ENCODE measurements at places on chromosomes 1 and 21.

DNA sequence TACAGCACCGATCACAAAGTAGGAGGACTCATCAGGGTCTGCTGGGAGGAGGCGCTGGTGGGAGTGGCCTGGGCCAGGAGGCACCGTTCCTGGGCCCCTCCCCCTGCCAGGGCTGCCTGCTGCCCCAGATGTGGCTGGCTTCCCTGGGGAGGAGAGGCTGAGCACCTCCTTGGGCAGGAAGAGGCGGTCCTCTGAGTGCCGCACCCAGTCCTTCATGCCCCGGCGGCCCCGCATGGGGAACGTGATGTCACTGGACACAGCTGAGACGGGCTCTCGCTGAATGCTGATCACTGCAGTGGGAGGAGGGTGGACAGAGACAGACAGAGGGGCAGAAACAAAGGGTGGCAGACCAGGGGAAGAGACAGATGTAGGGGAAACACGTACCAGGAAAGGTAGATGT is 24.8 kb downstream of the ADGRB2 start:
- no peaks in the 10 kb centered on the region for H3K27me3 ChIP-seq
- no peaks in the 10 kb centered on the region for H3K36me3 ChIP-seq
- H3K4me1 ChIP-seq: peaks cover 24% of the 10 kb centered on the region
- peak overlapping the region; percentile 5 for H3K4me3 ChIP-seq
- H3K27ac ChIP-seq: no peak overlapping the region

- no peak overlapping the region for H3K4me3 ChIP-seq
- no peak for DNase-seq
- peaks cover 29% of the 10 kb centered on the region for H3K27me3 ChIP-seq
- H3K36me3 ChIP-seq: no peaks in the 10 kb centered on the region
- H3K27ac ChIP-seq: no peak overlapping the region
Measured at GRCh38 chr1:242525769-242526168, 1.3 kb upstream of the PLD5 start.

GRCh38 chr1:232643251-232643650 is 13.3 kb upstream of the SIPA1L2 start:
- H3K36me3 ChIP-seq: no peaks in the 10 kb centered on the region
- no peak overlapping the region for H3K27ac ChIP-seq
- no peaks in the 10 kb centered on the region for H3K27me3 ChIP-seq
- H3K4me1 ChIP-seq: no peaks in the 10 kb centered on the region
- no peak overlapping the region for H3K4me3 ChIP-seq
- DNase-seq: no peak

DNA sequence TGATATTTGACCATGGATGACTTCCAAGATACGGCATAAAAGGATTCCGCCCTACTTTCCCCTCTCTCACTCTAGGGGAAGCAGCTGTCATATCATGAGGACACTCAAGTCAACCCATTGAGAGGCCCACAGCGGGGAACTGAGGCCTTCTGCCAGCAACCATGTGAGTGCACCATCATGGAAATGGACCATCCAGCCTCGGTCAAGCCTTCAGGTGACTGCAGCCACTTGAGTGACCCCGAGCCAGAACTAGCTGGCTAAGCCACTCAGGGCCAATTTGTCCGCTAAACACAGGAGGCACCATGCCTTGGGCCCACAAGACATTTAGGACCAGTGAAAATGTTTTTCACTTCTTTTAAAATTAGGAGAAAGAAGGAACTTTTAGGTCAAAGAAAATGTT is 11.1 kb upstream of the GJB5 start:
- no peak overlapping the region for H3K4me3 ChIP-seq
- no peaks in the 10 kb centered on the region for H3K36me3 ChIP-seq
- DNase-seq: no peak
- peaks cover 7% of the 10 kb centered on the region for H3K4me1 ChIP-seq
- H3K27ac ChIP-seq: no peak overlapping the region

DNA sequence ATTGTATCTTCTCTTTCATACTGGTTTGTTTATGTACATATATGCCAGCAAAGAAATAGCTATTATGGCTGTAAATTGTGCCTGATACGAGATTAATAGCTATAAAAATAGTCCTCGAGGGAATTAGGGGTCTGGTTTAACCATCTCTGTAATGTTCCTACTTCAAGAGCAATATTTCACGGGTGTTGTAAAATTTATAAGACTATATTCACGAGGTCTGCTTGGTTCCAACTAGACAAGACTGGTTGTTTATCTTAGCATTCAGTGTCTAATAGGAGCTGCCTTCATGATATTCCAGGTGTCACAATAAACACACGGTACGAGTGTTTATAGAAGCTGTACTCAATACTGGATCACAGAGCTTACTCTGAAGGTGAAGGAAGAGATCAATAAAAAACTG is 389.9 kb downstream of the SIPA1L2 start:
- H3K36me3 ChIP-seq: no peaks in the 10 kb centered on the region
- no peak overlapping the region for H3K27ac ChIP-seq
- peaks cover 2% of the 10 kb centered on the region for H3K27me3 ChIP-seq
- no peak overlapping the region for H3K4me3 ChIP-seq

DNA sequence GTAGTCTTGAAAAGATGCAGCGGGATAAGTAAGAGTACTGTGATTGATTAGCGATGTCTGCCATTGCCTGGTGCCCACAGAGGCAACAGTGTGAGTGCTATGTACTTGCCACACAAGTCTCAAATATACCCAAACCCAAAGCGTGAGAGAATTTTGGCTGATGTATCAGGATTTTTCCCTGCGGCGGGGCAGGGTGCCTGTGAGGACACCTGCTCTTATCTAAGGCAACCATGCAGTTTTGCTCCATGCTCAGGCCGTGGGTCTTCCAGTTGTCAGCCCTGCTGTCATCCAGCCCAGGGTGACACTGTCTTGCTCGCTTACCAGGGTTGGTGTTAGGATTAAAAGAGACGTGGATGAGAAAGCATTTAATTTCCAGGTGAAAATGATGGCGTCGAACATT is 202.7 kb downstream of the PTPRU start:
- no peak overlapping the region for H3K27ac ChIP-seq
- DNase-seq: no peak
- H3K4me3 ChIP-seq: no peak overlapping the region

- H3K27ac ChIP-seq: no peak overlapping the region
- no peak for DNase-seq
- H3K4me3 ChIP-seq: no peak overlapping the region
Measured at GRCh38 chr1:8077120-8077573, 51.0 kb upstream of the ERRFI1 start.

GRCh38 chr1:203327684-203328457 is 22.6 kb downstream of the BTG2 start:
- DNase-seq: peak; percentile 88
- peaks cover 59% of the 10 kb centered on the region for H3K4me1 ChIP-seq
- peak overlapping the region; percentile 66 for H3K4me3 ChIP-seq

- H3K4me3 ChIP-seq: no peak overlapping the region
- H3K36me3 ChIP-seq: no peaks in the 10 kb centered on the region
- peaks cover 11% of the 10 kb centered on the region for H3K27me3 ChIP-seq
- no peak overlapping the region for H3K27ac ChIP-seq
- DNase-seq: no peak
Measured at GRCh38 chr1:158333405-158334155, 2.2 kb upstream of the CD1B start.

GRCh38 chr1:179167418-179167777 is 62.1 kb downstream of the ABL2 start:
- H3K27me3 ChIP-seq: no peaks in the 10 kb centered on the region
- H3K27ac ChIP-seq: no peak overlapping the region
- H3K4me3 ChIP-seq: no peak overlapping the region
- H3K4me1 ChIP-seq: no peaks in the 10 kb centered on the region
- H3K36me3 ChIP-seq: no peaks in the 10 kb centered on the region

DNA sequence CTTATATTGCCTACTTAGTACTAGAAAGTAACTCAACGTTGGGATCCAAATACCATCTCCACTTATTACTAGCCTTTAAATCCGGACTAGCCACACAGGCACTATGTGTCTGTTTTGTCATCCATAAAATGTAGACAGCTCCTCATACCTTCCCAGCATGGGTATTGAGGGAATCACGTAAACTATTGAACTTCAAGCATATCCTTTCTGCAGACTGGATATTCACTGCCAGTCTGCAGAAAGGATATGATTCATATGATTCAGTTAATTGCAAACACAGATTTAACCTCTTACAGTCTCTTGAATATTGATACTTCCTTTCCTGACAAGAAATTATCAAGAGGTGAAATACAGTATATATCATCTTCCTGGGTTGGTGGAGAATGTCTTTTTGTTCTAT is 186.0 kb downstream of the LEPR start:
- no peaks in the 10 kb centered on the region for H3K4me1 ChIP-seq
- H3K4me3 ChIP-seq: no peak overlapping the region
- DNase-seq: no peak
- no peaks in the 10 kb centered on the region for H3K36me3 ChIP-seq
- H3K27me3 ChIP-seq: no peaks in the 10 kb centered on the region

GRCh38 chr1:62809788-62810187 is 25.9 kb downstream of the ATG4C start:
- H3K27ac ChIP-seq: no peak overlapping the region
- DNase-seq: no peak
- no peaks in the 10 kb centered on the region for H3K27me3 ChIP-seq
- H3K36me3 ChIP-seq: peaks cover 8% of the 10 kb centered on the region
- H3K4me1 ChIP-seq: no peaks in the 10 kb centered on the region

DNA sequence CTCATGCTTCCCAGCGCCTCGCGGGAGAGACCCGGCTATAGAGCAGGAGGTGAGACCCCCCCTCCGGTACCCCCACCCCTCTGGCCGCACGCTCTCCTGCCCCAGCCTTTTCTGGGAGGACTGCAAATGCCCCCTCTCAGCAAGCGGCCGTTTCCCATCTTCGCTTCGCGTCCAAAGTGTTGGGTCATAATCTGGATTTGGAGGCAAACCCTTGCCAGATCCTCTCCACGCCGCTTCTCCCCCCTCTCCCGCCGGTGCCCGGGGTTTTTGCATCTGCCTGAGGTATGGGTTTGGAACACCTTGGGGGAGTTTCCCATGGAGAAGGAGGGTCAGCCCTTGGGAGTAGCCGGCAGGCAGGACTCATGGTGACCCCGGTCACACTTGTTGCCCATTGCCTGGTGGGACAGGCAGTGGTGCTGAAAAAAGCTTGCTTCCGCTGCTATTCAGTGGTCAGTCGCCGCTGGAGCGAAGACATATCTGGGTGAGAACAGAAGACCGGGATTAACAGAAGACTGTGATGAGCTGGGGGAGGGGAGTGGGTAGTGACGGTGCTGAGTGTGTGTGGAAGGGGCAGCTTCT is 935 bp downstream of the KCNK2 start:
- H3K36me3 ChIP-seq: no peaks in the 10 kb centered on the region
- DNase-seq: no peak
- H3K27me3 ChIP-seq: peaks cover 50% of the 10 kb centered on the region
- H3K4me1 ChIP-seq: no peaks in the 10 kb centered on the region
- no peak overlapping the region for H3K27ac ChIP-seq

DNA sequence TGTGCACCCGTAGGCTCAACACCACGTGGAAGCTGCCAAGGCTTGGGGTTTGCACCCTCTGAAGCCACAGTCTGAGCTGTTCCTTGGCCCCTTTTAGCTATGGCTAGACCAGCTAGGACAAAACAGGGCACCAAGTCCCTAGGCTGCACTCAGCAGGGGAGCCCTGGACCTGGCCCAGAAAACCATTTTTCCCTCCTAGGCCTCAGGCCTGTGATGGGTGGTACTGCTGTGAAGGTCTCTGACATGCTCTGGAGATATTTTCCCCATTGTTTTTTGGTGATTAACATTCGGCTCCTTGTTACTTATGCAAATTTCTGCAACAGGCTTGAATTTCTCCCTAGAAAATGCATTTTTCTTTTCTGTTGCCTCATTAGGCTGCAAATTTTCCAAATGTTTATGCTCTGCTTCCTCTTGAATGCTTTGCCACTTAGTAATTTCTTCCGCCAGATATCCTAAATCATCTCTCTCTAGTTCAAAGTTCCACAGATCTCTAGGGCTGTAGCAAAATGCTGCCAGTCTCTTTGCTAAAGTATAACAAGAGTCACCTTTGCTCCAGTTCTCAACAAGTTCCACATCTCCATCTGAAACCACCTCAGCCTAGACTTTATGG is 69.0 kb upstream of the KRTAP19-8 start:
- H3K36me3 ChIP-seq: no peaks in the 10 kb centered on the region
- no peak for DNase-seq
- peaks cover 14% of the 10 kb centered on the region for H3K4me1 ChIP-seq
- H3K27ac ChIP-seq: no peak overlapping the region
- no peaks in the 10 kb centered on the region for H3K27me3 ChIP-seq

DNA sequence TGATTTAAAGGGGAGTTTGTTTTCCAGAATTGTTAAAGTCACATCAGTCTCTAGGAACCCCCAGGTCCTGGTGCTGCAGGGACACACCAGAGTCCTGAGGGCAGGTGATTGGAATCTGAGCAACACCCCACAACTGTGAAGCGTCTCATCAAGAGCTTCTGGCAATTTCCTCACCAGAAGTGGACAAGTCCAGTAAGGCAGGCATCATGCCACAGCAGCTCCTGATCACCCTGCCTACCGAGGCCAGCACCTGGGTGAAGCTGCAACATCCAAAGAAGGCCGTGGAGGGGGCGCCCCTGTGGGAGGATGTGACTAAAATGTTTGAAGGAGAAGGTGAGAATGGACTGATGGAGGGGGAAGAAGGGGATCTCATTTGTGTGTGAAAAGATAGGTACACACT is 2.1 kb downstream of the ZFP69 start:
- no peak overlapping the region for H3K27ac ChIP-seq
- no peak for DNase-seq
- no peaks in the 10 kb centered on the region for H3K27me3 ChIP-seq
- H3K36me3 ChIP-seq: peaks cover 24% of the 10 kb centered on the region
- peaks cover 16% of the 10 kb centered on the region for H3K4me1 ChIP-seq

- H3K27ac ChIP-seq: no peak overlapping the region
- no peaks in the 10 kb centered on the region for H3K36me3 ChIP-seq
- no peak overlapping the region for H3K4me3 ChIP-seq
- no peaks in the 10 kb centered on the region for H3K4me1 ChIP-seq
- no peak for DNase-seq
Measured at GRCh38 chr1:163596541-163597258, 274.9 kb downstream of the NUF2 start.

GRCh38 chr1:75129983-75130789 is 4.0 kb upstream of the LHX8 start:
- DNase-seq: no peak
- H3K27me3 ChIP-seq: peaks cover 91% of the 10 kb centered on the region
- H3K4me3 ChIP-seq: no peak overlapping the region
- H3K4me1 ChIP-seq: no peaks in the 10 kb centered on the region

DNA sequence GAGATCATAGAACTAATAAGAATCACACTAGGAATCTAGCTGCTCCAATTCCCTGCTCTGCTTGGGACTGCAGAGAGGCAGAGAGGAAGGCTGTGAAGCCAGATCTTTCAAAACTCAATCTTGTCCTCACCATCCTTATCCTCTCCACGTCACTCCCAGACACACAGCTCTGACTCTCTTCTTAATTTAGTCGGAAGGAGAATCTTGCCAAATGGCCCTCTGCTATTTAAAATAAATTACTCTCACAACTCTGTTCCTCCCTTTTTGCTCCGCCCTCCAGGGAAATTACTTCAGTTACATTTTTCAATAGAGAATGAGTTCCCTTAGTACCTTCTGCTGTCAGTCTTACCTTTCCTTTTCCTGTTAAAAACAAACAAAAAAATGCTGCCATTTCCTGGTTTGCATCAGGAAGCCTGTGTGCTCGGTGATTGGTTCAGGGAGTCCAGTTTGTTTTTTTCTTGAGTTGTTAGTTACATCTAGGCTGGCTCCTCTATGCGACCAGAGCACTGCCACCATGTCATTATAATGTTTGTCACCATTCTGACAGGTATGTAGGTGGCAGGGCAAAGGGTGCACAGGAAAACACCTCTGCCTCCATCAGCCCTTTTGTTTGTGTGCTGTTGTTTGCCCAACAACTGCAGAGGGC is 80.1 kb downstream of the FCRL5 start:
- H3K36me3 ChIP-seq: no peaks in the 10 kb centered on the region
- no peak overlapping the region for H3K4me3 ChIP-seq
- H3K27ac ChIP-seq: no peak overlapping the region
- H3K4me1 ChIP-seq: no peaks in the 10 kb centered on the region
- H3K27me3 ChIP-seq: no peaks in the 10 kb centered on the region

GRCh38 chr1:71015745-71016144 is 31.9 kb downstream of the PTGER3 start:
- H3K4me1 ChIP-seq: no peaks in the 10 kb centered on the region
- H3K4me3 ChIP-seq: no peak overlapping the region
- no peak overlapping the region for H3K27ac ChIP-seq
- H3K36me3 ChIP-seq: no peaks in the 10 kb centered on the region
